CD4-positive, alpha-beta T cell treated with Interleukin-10 for 1 hour (primary cell): ENCODE measurements at places on chromosomes 3 and 15.

GRCh38 chr15:61764981-61765380 is 295.3 kb downstream of the VPS13C start:
- no peak for DNase-seq

GRCh38 chr3:115233021-115233420 is 85.9 kb upstream of the ZBTB20 start:
- no peak for DNase-seq

GRCh38 chr3:186930143-186930640 is at the start of gene ST6GAL1:
Gene ST6GAL1, plus strand, starts transcription at chr3:186930526. Its CDS starts 112,178 bp downstream, at chr3:187042704.
- peak; percentile 59 for DNase-seq

GRCh38 chr3:22960105-22960984 is 242.8 kb upstream of the UBE2E2 start:
- no peak for DNase-seq

DNA sequence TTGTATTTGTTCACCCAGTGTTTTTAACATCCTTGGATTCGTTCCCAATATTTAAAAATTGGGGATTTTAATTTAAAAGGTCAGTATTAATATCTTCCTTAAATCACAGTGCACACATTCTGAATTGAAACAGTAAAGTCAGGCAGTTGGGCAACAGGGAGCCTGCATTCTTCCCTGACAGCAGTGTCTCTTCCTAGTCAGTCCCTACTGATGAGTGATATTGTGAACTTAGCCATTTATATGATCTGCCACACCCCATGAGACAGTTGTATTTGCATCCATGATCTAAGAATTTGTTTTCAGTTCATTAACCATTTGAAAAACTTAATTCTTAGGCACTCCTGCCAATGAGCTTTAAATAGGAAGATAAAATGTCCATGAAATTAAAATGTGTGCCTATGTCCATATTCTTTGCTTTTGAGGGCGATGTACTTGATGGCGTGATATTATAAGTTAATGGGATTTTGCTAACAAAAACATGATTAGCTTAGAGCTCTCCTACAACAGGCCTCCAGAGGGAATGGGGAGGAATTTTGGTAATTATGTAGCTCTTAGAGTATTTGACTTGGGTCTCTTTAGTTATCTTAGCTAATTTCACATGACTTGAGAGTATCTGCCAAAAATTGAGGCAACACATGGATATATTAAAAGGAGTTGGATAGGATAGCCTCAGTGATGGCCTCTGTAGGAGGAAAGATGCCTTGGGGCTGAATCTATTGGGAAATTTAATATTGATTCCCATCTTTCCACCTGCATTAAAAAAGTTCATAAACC is 219.3 kb downstream of the PTPRG start:
- DNase-seq: no peak

DNA sequence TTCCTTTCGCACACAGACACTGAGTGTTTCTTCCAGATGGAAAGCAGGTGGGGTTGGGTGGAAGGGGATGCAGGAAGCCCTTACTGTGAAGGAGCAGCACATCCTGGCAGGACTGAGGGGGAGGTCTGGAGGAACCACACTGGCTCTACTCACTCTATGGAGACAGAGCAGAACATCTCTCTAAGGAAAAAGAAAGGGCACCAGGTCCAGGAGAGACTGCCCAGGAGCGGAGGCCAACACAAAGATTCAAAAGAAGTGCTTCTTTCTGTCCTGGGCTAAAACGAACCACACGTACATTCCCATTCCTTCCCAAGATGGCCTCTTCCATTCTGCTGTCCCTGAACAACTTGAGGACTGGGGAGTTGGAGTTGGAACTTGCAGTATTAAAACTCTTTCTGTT is 13.8 kb upstream of the VIPR1 start:
- no peak for DNase-seq

DNA sequence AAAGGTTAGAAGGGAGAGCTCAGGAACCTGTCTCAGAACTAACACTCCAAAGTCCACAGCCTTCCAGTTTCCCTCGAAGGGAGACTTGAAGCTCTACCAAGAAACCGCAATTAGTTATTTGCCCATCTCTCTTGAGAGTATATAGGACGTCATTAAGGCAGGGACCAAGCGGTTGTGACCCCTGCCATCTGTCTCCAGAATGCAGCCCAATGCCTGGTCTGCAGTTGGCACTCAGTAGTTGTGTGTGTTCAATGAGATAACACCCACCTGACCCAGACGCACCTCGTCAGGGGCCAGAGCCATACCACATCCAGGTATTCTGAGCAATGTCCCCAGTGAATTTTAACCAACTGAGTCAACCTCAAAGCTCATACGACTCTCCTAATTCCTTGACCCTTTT is 251.0 kb downstream of the VPS13C start:
- DNase-seq: no peak

GRCh38 chr3:123082370-123083065 is 15.7 kb downstream of the PDIA5 start:
- DNase-seq: no peak

- no peak for DNase-seq
Observed at GRCh38 chr3:64147211-64147610, 78.1 kb downstream of the PRICKLE2 start.

DNA sequence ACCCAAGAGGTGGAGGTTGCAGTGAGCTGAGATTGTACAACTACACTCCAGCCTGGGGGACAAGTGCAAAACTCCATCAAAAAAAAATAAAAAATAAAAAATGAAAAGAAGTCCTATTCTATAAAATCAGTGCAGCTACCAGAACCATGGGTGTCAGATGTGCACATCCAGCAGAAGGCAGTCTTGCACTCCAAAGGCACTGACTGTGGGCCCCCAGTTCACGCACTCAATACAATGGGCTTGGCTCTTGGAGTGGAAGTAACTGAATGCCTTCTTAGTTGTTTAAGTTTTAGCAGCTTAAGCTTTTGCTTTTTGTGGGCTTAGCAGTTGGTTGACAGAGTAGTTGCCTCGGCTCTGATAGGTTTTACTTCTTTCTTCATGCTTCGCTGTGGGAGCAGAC is 141.4 kb downstream of the AGBL1 start:
- DNase-seq: no peak

- no peak for DNase-seq
Observed at GRCh38 chr3:67461667-67462142, 192.7 kb downstream of the SUCLG2 start.

DNA sequence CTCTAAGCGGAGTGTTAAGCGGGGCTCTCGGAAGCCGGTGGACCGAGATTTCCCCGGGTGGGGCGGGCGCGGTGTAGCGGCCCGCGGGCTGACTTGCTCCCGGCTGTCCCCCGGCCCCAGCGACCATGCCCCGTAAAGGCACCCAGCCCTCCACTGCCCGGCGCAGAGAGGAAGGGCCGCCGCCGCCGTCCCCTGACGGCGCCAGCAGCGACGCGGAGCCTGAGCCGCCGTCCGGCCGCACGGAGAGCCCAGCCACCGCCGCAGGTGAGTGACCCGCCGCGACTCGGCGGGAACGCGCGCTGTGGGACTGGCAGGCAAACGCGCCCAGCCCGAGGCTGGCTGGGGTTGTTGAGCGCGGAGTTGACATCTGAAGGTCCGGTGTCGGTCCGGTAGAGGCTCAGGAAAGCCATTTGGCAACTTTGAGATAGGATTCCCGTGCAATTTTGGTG is 1.3 kb downstream of the SMC4 start:
- peak; percentile 29 for DNase-seq

GRCh38 chr15:25177955-25178801 is 223.4 kb downstream of the SNRPN start:
- no peak for DNase-seq

GRCh38 chr15:101463270-101463669 is 26.2 kb downstream of the PCSK6 start:
- DNase-seq: no peak

GRCh38 chr3:48301800-48302166 is 31.7 kb downstream of the SPINK8 start:
- DNase-seq: no peak

DNA sequence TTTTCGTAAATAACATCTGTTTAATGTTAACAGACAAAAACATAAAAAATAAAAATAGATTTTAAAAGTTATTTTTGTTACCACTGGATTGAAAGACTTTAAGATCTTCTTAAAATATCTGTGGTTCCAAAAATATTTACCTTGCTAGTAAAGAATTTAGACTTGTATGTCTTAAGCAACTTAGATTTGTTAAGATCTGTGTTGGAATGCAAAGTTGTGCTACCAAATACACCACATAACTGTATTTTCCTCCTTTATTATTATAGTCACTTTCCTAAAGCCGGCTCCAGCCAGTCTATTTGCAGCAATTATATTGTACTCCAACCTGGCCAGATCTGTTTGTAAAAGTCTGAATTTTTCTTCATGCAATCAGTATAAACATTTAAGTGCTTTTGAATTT is 63.7 kb downstream of the SPRED1 start:
- DNase-seq: no peak
